Psoas muscle (tissue), 8 donors: ENCODE measurements at places on chromosomes 3 and 15. TPM values are rescaled to one million over a fixed set of nuclear protein-coding genes. Genes with fewer than 3 reads are reported as not detected.

TPRG1 gene
- total RNA-seq: 24.5 TPM

- DNase-seq: no peak
These were observed 195.0 kb downstream of the ZNF621 start for GRCh38 chr3:40719660-40720287.

APBA2 gene
- not detected for total RNA-seq

DNA sequence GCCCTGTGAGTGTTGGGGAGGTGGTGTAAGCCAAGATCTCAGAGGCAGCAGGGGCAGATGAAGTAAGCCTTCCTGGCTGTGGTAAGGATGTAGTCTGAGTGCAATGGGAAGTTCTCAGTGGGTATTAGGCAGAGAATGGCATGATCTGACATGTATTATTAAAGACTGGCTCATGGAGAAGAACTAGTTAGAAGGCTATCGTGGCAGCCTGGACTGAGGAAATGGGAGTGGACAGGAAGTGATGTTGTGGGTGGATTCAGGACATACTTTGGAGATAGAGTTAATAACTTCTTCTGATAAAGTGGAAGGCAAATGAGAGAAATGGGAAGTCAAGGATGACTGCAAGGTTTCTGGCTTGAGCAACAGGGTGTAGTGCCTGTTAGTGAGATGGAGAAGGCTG is 250.9 kb upstream of the CFAP20DC start:
- DNase-seq: no peak

CFAP91 gene
- 0.52 TPM for total RNA-seq

DNA sequence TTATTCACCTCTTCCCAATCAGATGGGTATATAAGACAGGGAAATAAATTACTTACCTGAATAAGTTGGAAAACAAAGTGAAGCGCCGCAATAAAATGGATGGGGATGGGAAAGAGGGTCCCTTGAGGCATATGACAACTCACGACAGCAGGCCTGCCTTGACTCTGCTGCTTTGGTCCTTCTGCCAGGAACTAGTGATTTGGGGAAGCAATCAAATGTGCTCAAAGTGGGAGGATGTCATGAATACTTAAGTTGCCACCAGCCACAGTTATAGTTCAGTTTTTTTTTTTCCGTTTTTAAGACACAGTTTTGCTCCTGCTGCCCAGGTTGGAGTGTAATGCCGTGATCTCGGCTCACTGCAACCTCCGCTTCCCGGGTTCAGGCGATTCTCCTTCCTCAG is 4.6 kb downstream of the PARL start:
- no peak for DNase-seq

DGKG gene
- 12.1 TPM for total RNA-seq

SYNPR gene
- not detected for total RNA-seq

GJD2 gene
- not detected for total RNA-seq

CXCR6 gene
- 0.50 TPM for total RNA-seq

- DNase-seq: no peak
These were observed 192.1 kb downstream of the RORA start for GRCh38 chr15:61037031-61037430.

CASR gene
- not detected for total RNA-seq

DNA sequence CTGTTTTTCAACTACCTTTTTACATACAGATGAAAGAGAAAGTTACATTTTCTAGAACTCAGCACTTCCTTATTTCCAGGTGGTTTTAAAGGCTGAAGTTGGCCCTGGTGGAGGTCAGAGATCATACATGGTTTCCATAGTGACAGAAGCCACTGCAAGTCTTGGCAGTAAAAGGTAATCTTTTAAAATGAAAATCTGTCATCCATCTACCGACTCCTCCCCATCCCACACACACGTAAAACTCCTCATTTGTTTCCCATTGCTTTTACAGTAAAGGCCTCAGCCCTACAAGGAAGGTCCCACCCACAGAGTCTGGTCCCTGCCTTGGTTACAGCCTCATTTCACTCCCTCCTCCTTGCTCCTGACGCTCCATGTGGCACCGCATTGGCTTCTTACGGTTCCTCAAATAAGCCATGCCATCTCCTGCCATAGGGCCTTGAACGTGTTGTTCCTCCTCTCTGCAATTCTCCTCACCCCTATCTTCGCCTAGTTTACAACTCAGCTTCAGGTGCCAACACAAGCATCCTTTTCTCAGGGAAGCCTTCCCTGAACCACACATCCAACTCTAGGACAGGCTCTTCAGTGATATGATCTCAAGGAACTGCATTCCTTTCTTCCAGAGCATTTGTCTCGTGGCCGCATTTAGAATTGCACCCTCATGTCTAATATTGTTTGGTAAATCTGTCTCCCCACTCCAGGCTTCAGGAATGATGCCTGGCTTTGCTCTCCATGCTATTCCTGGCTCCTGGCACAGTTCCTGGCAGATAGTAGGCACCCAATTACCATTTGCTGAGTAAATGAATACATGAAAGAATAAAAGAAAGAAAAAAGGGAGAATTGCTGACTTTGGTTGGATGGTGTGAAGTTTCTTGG is 2.6 kb downstream of the CYP19A1 start:
- DNase-seq: no peak

DNA sequence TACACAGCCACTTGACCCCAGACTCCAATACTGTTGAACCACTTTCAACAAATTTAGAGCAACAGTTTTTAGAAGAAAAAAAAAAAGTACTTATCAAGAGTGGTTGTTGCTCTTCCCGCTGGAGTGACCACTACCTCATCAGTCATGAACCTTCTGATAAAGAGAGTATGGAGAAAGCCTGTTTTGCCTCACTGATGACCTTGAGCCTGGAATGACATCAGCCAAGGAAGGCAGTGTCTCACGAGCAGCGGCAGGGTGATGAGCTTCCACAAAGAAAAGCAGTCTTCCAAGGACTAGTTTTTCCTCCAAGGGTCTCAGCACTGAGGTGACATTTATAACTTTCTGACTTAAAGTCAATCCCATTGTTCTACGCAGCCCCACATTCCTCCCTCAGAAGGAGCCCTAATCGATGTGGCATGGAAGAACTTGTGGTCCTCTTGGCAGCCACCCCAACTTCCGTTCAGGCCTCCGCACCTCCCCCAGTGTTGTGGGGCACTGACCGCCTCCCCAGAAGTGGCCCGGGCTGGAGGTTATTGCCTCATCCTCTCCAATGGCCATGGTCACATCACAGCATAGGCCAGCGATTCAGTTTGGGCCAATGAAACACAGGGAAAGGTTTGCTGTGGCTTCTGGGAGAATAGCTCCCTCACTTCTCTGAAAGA is 1.8 kb upstream of the CYP11A1 start:
- no peak for DNase-seq
